ENCODE measurements at places on chromosomes 3 and 15. TPM values are rescaled to one million over a fixed set of nuclear protein-coding genes. Genes with fewer than 3 reads are reported as not detected.
A peak's percentile ranks its signal among the peaks of the same experiment; 100 is the strongest.

- DNase-seq: no peak
Measured at GRCh38 chr3:177154733-177155132, 42.5 kb downstream of the TBL1XR1 start.

- no peak for DNase-seq
Measured at GRCh38 chr3:114635878-114636277, 342.1 kb downstream of the TIGIT start.

- DNase-seq: peak; percentile 85
Measured at GRCh38 chr3:138608322-138609135, at the start of gene FAIM. Gene FAIM (plus strand): TSS chr3:138608771. CDS start chr3:138619727, 10,956 bp downstream.

DNA sequence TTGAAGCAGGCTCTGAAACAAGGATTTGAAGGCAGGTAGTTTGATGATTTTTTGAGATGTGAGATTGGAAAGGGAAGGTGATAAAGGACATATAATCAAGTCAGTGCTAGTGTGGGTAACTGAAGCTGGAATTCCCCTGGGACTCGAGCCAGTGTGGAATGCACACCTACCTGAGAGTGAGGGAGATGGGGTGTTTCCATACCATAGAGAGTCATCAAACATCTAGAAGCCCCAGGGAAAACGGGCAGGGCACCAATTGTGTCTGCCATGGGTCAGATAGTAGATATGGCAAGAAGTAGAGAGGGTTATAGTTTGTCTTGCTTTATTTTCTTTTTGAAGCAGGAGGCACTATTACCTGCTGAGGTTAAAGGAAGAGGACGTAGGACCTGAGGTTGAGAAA, 120.0 kb downstream of the SSR3 start:
- no peak for DNase-seq

DNA sequence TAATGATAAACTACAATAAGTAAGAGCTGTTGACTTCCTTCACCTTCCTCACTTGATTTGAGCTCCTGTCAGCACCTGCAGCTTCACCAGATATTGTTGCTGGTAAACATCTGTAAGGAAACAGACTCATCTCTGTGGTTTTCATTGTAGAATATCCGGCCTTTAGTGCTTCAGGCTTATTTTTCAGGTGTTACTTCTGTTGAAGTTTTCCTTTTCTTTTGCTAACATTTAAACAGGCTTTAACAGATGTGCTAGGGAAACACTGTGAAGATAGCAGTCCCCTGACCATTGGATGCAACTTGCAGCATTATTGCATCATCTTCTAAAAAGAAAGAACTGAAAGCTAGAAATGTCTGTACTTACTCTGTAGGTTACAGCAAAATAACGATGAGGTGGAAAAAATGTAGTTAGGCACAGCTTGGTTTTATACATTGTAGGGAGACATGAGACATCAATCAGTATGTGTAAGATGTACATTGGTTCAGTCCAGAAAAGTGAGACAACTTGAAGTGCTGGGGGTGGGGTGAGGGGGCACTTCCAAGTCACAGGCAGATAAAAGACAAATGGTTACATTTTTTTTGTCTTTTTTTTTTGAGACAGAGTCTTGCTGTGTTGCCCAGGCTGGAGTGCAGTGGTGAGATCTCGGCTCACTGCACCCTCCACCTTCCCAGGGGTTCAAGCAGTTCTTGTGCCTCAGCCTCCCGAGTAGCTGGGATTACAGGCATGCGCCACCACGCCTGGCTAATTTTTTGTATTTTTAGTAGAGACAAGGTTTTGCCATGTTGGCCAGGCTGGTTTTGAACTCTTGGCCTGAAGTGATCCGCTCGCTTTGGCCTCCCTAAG, 10.2 kb downstream of the EDEM1 start:
- no peak for DNase-seq

DNA sequence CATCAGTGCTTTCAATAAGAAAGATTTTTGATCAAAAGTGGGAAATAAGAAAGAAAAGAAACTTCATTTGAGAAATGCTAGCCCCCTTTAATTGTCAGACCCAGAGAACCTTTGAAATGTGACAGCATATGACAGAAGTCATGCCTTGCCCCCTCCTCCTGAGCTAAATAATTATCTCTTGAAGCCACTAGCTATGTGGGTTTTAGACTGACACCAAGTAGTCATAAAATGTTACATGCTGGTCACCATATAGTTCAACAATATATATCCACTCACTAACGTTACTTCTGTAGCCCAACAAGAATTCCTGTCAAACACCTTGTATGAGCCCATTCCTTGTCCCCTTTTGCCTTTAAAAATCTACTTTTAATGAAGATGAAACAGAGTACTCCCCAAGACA, 43.1 kb upstream of the AADACL2 start:
- no peak for DNase-seq

DNA sequence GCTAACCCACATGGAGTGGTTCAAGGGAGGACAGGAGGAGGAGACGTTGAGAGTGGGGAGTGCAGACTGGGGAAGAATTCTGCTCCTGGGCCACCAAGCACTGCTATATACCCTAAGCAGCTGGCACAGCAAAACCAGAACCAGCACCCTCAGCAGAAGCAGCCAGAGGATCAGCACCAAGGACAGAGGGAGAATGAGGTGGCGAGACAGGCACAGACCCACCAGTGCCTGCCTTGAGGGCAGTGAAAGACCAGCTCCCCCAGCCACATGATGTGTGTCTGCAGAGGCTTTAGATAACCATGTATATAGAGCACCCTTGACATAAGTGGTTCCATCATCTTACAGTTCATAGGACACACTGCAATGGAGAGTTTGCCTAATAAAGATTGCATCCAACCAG, 319.0 kb downstream of the GABRB3 start:
- DNase-seq: no peak

DNA sequence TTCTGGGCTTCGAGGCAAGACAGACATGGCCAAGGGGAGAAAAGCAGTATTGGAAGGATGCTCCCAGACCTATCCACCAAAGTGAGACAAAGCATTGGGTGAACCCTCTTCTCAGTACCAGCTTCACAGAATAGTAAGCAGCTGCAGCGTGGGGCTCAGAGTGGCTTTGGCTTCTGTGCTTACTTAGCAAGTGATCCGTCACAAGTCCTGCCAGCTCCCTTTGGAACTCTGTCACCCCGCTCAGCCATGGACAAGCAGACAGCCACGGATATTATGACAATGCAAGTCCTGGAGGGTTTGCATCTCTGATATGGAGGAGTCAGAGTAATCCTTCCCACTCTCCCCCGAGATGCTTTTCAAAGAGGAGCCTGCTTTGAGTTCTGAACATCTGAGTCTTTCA, 90.8 kb downstream of the SLCO3A1 start:
- no peak for DNase-seq

DNA sequence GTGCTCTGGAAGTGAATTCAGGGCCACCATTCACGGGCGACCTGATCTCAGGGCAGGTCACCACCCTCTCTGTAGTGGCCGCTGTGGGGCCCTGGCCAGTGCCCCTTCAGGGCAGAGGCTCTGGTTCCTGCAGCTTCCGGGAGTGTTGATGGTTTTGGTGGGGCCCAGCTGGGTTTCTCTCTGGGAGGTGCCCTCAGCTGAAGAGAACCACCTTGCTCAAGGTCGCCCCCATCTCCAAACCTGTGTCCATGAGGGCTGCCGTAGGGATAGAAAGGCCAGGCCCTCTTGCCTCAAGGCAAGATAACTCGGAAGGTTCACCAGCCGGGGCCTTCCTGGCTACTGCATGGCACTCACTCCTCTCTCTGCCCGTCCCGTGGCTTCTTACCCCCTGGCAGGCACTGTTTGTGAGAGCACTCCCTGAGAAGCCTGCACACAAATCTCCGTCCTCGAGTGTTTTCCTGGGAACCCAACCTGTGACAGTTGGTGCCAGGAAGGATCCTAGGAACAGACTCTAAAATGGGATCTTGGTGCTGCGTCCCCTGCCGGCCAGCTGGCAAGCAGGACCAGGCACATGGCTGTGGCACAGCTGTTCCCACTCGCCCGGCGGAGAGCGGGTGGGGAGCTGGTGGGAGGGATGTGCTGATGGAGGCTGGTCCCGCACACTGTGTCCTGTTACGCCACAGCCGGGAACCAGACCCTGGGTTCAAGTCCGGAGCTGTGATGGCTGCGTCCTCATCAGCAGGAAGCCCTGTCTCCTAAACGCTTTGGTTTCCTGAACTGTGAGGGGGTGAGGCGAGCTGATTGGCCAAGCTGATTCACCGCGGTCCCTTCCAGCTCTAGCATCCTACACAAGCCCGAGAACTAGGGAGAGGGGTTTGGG, 23.2 kb upstream of the PIGZ start:
- DNase-seq: peak; percentile 40

DNA sequence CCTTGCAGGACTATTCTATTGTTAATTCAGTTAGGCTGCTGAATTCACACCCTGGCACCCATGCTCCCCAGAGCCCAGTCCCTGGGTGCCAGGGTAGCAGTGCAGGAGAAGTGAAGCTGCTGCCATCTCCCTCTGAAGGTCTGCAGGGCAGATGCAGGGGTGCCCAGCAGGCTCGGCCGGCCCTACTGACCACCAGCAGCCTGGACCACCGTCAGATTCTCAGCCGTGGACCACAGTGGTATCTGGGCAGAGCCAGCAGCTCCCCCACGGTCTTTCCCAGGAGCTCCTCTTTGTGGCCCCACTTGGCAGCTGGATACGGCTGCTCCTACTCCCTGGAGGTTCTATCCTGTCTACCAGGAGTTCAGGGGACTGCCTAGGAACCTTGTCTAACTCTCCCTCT, 46.8 kb downstream of the ALDH1L1 start:
- peak; percentile 45 for DNase-seq

GRCh38 chr3:17852217-17852616, 109.8 kb upstream of the TBC1D5 start:
- DNase-seq: no peak

GRCh38 chr15:83978588-83978987, 257.0 kb upstream of the GOLGA6L4 start:
- no peak for DNase-seq

DNA sequence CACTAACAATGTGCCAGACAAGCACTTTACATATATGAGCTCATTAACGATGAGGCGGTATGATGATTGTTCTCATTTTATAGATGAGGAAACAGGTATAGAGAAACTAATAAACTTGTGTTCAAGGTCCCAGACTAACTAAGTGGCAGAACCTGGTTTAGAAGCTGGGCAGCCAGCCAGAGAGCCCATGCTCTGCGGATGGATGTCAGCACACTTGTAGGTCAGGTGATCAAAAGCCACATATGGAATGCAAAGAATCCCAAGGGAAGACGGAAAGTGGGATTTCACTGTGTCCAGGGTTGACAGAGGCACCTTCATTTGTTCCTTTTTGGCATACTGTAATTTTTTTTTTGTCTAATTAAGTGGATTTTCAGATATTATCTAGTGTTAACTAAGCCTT, 103.7 kb downstream of the EFL1 start:
- DNase-seq: no peak

DNA sequence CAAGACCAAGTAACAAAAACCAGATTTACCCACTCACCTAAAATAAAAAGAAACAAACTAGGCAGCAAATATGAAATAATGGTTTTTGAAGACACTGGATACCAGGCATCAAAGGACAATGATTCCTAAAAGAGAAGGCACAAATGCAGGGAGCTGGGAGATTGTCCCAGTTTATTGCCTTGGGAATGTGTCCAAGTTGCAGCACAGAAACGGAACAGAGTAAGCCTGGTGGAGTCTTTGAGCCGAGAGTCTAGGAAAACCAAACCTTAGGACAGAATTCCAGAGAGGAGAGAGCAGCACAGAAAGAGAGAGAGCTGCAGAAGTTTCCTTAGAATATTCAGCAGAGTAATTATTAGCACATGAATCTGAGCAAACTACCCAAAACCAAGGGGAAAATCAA, 7.8 kb upstream of the ARF4 start:
- no peak for DNase-seq

DNA sequence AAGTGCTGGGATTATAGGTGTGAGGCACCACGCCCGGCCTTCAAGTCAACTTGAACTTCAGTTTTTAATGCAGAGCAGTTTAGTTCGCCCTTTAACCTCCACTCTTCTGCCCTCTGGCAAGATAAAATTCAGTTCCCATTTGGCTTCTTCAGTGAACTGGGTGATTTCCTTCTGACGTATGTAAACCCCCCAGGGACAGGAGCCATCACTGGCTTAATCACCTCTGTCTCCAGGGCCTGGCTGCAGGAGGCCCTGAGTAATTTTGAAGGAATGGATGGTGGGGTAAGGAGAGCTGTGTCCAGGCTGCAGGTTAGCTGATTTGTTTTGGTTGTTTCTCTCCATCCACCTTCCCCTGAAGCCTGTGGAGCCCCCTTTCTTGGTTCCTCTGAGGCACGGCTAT, 11.9 kb downstream of the MCM2 start:
- no peak for DNase-seq

DNA sequence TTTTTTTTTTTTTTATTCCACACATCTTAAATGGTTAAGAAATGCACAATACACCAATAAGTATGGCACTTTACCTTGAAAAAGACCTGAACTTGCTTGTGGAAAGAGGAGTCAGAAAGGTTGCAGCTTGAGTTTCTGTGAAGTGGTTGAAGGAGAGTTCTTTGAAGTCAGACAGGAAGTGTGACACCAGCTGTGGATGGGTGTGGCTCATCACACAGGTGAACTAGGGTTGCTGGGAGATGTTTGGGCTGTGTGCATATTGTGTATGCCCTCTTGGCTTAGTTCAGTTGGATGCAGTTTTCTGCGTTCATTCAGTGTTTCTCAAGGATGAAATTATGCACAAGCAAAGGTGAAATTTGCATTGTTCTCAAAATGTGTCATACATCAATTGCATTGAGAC, 6.3 kb downstream of the AEN start:
- DNase-seq: peak; percentile 9

- DNase-seq: no peak
Measured at GRCh38 chr15:63331456-63331855, 50.2 kb downstream of the CA12 start.

DNA sequence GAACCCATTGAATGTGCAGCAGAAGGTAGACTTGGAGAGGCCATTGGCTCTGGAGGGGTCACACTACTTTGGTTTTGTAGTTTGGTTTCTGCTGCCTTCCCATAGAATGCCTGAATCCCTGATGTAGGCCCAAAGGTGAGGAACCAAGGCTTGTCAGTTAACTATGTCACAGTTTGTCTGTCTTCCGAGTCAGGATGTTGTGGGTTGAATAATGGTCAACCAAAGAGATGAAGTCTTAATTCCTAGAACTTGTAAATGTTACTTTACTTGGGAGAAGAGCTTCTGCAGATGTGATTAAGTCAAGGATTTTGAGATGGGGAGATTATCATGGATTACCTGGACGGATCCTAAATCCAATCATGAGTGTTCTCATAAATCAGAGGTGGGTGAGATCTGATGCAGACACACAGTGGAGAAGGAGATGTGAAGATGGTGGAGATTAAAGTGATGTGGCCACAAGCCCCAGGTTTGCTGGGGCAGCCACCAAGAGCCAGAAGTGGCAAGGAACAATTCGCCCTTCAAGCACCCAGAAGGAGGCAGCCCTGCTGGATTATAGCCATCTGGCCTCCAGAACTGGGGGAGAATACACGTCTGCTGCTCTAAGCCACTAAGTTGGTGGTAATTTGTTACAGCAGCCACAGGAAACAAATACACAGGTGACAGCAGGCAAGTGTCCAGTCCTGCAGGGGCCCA, 2.3 kb upstream of the CCR8 start:
- no peak for DNase-seq

Gene PCSK6
- total RNA-seq: 8.9 TPM

Gene EPHA3
- total RNA-seq: 19.4 TPM

Gene RAB7A
- 85.9 TPM for total RNA-seq

Gene CPB1
- total RNA-seq: not detected

Gene KCNMB3
- total RNA-seq: 5.8 TPM

Gene MAP6D1
- not detected for total RNA-seq

Gene C3orf70
- 26.0 TPM for total RNA-seq
